ENCODE measurements at places on chromosomes 11 and 22.

DNA sequence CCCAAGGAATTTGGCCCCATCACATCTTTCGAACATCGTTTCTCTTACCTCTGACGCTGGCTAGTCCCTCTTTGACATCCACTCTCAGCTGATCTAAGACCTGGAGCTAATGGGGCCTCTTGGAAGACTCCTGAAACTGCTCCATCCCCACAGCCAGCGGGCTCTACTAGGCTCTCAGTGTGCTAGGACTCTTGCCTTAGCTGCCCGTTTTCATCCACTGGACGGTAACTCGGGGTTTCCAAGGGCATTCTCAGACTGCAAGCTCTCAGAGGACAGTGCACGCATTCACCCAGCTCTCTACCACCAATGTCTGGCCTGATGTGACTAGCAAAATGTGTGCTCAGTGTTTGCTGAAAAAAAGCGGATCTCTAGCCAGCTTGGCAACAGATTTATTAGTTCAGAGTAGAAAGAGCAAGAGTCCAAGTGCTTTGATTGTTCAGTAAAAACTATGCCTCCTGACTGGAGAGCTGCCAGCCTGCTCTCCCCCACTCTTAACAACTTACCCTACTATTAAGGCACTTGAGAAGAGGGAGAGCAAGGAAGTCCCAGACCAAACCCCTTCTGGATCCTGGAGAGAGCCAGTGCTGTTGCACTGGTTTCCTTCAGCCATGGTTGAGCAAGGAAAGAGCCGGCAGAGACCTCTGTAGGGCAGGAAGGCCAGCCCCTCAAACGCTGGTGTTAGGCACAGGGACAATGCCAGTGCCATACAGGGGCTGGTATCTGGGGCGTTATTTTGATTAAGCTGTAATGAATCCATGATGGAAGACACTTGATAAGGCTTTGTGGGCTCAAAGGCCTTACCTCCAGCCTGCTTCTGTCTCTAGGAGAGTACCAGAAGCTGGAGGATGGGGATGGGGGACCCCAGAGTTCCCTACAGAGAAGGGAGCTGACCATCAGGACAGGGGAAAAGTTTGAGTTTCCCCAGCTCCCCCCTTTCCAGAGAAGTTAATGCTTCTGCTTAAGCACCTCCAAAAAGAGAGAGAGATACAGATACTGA is 9.2 kb downstream of the RELA start:
- DNase-seq = no peak

DNA sequence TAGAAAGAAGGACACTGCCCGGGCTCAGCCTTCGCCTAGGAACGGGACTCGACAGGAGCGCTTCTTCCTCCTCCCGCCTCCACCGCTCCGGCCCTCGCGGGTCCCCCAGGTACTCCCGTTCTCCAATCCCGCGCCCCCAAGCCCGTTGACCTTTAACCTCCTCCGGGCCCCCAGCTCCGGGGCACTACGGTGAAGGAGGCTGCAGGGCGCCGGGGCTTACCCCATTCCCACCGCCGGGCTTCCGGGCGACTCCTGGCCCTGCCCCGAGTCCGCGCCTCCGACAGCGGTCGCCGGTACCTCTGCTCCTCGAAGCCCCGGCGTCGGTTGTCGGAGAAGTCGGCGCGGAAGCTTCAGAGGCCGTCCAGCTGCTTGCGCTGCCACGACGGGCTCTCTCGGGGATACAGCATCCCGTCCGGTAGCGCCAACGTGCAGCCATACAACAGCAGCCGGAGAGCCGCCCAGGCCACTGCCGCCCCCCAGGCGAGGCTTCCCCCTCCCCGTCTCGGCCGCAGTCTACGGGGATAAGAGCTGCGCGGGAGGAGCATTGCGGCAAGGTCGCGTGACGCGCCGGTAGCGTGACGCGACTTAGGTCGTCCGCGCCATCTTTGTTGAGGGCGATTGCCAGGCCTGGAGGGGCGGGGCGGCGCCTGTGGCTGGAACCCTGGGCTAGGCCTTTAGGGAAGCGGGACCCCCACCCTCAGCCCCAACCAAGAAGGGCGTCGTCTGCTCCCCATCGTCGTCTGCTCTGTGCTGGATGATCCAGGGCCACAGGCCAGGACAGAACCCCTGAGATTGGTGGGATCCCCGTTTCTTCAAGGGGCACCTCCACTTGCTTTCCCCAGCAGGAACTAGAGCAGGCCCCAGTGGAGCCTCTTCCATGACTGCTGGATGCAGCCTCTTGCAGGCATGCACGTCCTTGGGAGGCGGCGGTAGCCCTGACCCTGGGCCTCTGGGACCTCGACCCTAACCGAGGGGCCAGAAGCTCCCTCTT is 26.3 kb downstream of the RGL4 start:
- peak; percentile 79 for DNase-seq

DNA sequence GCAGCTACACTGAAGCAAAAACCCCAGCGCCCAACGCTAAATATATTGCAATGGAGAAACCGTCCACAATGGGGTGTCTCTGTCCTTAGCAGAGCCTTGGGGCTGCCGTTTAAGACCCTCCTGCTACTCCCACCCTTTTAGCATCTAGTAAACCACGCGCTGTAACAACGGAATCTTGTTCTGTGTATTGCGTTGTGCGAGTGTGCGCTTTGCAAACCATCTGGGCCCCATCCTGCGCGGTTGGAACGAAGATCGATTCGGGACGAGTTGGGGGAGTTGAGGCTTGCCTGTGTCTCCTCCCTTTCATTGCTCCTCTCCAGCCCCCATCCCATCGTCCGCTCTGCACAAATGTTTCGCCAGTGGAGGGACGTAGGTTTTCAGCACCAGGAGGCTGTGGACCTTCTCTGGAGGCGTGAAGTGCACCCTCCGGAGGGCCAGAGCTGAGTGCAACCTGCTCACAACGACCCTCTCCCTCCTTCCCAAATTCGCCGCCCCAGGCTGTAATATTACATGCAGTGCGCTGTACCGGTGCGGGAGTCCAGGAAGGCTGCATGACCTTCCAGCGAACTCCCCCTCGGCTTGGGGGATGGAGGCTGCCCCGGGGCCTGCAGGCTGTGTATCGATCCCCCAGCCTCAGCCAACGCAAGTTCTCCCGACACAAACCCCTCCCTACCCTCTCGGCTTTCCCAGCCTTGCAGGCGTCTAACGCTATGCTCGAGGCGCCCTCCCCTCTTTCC is 1.6 kb upstream of the KMT2A start:
- no peak for DNase-seq

- DNase-seq = no peak
Observed at GRCh38 chr11:129067454-129067853, 124.7 kb downstream of the ARHGAP32 start.

GRCh38 chr11:75490221-75491181 is 35.2 kb downstream of the GDPD5 start:
- no peak for DNase-seq

DNA sequence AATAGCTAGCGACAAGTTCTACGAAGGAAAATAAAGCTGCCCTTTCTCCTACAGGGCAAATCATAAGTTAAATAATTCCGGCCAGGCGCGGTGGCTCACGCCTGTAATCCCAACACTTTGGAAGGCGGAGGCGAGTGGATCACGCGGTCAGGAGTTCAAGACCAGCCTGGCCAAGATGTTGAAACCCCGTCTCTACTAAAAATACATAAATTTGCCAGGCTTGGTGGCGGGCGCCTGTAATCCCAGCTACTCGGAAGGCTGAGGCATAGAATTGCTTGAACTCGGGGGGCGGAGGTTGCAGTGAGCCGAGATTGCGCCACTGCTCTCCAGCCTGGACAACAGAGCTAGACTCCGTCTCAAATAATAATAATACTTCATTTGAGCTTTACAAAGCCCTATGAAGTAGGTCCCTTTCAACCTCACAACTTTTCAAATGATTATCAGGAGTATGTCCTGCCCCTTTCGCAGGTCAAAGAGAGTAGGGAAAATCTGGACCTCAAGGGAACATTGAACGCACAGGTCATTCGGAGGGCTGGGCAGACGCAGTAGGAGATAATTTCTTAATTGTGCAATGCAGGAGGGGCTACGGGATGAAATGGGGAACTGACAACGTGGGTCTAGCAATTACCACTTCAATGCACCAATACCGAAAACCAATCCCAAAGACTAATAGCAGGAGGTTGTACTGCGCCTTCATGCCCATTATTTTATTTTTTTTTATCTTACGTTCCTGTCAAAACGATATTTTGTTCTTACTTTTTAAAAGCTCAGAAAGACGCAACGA is 590 bp downstream of the COMMD9 start:
- no peak for DNase-seq

DNA sequence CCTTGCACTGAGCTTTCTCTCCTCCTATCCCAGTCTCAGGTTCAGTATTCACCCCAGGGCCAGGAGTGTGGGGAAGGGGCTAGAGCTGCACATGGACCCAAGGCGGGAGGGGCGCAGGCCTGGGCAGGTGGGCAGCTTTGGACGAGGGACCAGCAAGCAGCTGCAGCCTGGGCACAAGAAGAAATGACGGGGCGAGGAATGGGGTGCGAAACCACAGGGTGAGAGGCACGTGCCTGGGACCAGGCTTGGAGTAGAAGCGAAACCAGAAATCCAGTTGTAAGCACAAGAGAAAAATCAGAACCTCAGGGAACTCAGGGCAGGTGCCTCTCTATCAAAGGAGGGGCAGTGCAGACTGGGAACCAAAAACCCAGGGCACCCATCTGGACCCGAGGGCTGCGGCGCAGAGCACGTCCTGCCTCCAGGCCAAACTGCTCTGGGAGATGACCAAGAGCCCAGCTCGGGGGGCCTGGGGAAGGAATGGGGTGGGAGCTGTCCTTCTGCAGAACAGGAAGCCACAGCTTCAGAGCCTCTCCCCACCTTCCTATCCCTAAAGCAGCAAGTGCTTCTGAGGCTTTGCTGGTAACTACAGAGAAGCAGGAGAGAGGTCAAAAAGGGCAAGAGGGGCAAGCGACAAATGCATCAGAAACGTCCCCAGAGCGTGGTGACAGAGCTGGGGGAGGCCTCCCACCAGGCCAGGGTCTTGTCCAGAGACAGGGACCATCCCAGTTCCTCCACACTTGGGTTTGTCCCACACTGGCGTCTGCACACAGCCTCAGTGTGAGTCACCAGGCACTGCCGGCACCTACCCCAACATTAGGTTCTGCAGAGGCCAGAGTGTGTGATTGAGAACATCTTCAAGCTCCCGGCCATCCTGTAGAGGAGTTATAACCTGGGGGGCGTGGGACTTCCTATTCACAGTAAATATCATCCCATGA is 18.3 kb upstream of the TMPRSS4 start:
- no peak for DNase-seq

- no peak for DNase-seq
Observed at GRCh38 chr22:42670921-42671709, 21.9 kb upstream of the CYB5R3 start.

GRCh38 chr22:49962751-49963646 is 2.4 kb downstream of the PIM3 start:
- DNase-seq = no peak

- no peak for DNase-seq
Observed at GRCh38 chr22:29769723-29770321, 2.7 kb downstream of the UQCR10 start.
